Frontal cortex (tissue), 4 donors: ENCODE measurements at places on chromosomes 4 and X.
A peak's percentile ranks its signal among the peaks of the same experiment; 100 is the strongest.

DNA sequence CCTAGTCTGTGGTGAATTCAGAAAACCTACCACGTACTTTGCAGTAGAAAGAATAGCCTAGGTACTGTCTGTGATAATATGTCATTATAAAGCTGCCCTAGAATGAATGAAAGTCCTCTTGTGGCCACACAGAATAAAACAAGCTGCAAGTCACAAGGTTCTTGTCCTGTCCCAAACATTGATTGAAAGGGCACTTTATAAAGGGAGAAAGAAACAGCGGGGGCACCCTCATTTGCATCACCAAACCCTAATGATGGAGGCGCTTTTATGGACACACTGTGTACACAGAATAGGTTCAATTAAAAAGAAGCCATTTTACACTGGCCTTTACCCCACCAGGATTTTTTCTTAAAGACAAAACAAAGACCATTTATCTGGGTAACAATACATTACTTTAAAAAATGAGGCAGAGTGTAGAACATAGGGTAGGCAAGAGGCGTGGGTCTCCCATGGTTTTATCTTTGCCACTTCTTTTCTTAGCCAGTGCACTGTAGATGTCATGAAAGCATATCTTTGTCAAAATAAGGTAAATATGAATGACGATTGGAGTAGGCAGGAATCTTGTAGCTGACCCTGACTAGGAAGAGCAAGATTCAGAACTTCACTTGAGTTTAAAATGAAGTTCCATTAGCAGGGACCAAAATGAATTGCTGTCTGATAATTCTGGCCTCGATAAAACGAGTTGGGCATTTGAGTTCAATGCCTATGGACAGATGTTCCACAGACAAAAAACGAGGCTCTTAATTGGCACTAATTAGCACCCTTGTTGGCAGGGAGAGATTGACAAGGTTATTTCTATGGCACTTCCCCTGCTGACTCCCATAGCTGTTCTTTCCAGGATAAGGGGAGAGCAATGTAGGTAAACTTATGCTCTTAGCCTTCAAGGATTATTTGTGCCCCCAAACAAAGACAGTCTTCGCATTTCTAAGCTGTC lies 365.1 kb downstream of the AFF2 start:
- no peak for DNase-seq

DNA sequence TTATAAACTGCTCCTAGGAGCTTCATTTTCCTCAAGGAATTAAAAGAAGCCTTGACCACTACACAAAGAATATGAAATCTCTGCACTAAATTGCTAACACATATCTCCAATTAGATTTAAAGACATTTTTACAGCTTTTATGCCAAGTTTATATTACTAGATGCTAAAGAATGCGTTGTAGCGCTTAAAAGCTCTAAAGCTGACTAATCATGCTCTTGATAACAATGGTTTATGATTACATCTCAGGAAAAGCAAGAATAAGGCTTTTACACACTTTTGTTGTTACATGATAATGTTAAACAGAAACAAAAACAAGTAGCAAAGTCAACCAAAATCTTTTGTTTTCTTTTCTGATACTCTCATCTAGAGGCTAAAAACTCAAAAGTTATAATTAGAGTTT lies 44.7 kb downstream of the SLC10A7 start:
- DNase-seq = no peak

GRCh38 chr4:110107866-110108265 lies 90.5 kb downstream of the ELOVL6 start:
- DNase-seq = no peak

DNA sequence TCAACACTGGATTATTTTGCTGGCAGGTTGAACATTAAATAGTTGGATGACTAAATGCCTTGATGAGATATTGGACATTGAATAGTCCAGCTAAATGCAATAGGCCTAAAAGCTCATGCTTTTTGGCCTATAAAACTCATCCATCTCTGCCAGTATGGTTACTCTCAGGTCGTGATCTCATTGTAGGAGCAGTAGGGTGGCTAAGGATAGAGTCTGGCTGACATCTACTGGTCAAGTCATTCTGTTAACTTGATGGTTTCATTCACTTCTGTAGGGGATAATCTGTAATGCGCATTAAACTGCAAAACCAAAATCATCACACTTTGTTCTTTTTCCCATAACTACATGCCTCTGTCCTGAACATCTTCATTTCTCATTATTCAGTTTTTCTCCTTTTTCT lies 227.0 kb downstream of the DKK2 start:
- DNase-seq = no peak

DNA sequence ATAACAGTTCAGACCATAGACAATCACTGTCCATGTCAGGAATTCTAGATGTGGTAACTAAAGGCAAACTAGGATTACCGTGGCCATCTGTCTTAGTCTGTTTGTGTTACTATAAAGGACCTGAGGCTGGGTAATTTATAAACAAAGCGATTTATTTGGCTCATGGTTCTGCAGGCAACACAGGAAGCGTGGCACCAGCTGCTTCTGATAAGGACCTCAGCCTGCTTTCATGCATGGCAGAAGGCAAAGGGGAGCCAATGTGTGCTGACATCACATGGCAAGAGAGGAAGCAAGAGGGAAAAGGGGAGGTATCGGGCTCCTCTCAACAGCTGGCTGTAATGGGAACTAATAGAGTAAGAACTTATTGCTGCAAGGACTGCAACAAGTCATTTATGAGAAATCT lies 376.7 kb downstream of the GPM6A start:
- DNase-seq = no peak

- no peak for DNase-seq
These were observed 125.1 kb downstream of the HS6ST2 start for GRCh38 chrX:132833373-132833772.

DNA sequence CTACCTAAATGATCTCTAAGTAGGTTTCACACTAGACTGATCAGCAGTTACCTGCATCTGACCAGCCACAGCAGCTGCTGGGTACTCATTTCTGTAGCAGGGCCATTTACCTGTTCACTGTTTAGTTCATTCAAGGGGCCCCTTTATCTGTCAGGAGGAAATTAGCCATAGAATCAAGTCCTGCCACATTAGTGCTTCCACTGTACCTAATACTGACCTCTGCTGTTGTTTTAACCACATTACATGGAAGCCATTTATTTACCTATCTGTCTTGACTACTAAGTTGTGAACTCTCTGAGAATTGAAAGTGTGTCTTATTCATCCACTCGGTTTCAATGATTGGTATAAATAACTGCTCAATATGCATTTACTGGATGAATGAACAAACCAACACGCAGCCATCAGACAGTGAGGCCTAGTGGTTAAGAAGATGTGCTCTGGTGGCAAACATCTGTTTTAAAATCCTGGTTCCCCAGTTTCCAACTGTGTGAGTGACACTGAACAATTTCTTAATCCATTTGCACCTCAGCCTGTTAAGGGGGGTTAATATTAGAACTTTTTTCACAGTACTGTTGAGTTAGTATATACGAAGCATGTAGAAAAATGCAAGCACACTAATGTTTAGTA lies 30.0 kb upstream of the ANXA5 start:
- DNase-seq = peak; percentile 36

- DNase-seq = no peak
These were observed 472.9 kb upstream of the GRID2 start for GRCh38 chr4:91830681-91831395.

GRCh38 chrX:100085846-100086245 lies 324.2 kb downstream of the PCDH19 start:
- DNase-seq = no peak

DNA sequence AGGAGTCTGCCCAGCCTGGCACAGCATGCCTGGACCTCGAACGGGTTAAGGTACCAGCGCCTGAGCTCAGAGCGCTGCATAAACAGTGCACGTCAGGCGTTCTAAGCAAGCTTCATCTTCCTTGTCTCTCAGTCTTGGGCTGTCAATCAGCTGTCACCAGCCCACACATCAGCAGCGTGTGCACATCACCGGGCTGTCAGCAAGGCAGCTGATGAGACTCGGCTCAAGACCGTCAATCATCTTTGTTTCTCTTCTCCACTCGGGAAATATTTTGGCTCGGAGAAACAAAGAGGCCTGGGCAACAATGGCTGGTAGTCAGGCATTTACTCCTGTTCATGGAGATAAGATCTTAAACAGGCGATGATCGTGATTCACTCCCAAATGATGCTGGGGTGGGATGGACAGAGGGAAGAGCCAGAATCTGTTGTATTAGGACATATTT lies 141.3 kb downstream of the LDB2 start:
- DNase-seq = no peak

- no peak for DNase-seq
These were observed 30.8 kb downstream of the BLOC1S4 start for GRCh38 chr4:6746721-6747293.

DNA sequence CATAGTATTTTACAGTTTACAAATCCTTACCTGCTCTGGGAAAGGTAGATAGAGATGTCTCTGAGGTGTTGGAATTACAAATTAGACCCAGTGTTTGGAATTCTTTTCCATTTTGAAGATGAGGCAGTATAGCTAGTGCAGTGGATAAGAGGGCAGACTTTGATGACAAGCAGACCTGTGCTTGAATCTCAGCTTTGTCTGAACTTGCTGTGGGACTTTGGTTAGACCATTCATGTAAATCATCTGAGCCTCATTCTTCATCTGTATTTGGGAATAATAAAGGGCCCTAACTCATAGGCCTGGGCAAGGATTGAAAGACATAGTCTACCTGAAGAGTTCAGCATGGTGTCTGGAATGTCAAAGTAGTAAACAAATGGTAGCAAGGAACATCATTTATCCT lies 77.2 kb upstream of the BOD1L1 start:
- DNase-seq = no peak

DNA sequence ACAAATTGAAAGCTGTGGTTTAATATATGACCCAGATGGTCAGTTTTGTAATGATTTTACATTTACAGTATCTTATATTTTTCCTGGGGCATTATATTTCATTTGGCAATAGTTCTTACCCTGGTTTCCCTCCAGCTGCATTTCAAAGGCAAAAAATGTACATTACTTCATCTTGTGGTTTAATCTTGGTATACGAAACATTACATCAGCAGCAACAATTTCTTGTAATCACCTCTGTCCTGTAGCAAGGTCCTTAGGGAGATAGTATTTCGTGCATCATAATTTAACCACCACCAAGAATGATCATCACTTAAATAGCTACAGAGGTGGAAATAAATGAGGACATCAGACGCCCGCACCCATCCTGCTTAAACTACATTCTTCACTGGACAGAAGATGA lies 48.8 kb downstream of the HS6ST2 start:
- DNase-seq = no peak

- no peak for DNase-seq
These were observed 1.9 kb upstream of the DGAT2L6 start for GRCh38 chrX:70175338-70175737.

GRCh38 chrX:134776850-134777370 lies 118.6 kb upstream of the PLAC1 start:
- DNase-seq = no peak

- no peak for DNase-seq
These were observed 222.7 kb upstream of the HAND2 start for GRCh38 chr4:173752610-173753230.

DNA sequence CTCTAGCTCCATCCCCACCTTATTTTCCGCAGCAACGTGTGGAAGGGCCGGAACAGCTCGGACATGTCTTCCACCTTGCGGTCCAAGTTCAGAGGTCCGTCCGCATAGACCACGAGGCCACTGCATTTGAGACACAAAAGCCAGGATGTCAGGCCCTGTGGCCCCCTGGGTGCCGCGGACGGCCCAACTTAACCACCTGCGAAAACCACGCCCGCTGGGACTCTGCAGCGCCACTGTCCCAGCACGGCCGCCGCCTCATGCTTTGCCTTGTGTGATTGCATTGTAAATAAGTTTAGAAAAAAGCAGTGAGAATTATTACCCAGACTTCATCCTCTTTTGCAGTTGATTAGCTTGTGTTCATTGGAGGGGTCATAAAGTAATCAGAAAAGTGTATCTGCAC lies 58.2 kb upstream of the MXD4 start:
- no peak for DNase-seq

- DNase-seq = no peak
These were observed 61.6 kb downstream of the GASK1B start for GRCh38 chr4:158111241-158111640.

DNA sequence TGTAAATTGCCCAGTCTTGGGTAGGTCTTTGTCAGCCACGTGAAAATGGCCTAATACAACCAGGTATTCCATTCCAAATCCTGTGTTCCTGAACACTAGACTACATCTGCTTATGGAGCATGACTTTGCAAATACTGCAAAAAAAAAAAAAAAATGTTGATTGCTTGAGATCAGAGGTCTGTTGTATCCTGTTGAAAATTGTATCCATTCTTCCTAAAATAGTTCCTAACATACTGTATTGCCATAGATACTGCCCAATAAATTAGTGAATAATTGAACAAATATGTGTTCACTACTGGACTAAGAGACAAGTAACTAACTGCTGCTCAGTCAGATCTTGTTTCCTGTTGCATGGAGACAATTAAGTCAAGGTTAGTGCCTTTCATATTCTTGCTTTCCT lies 164.3 kb upstream of the PABPC4L start:
- DNase-seq = no peak

GRCh38 chr4:168882650-168883233 lies 127.3 kb downstream of the CBR4 start:
- DNase-seq = no peak

GRCh38 chr4:183229397-183229796 lies 90.7 kb downstream of the CLDN22 start:
- no peak for DNase-seq
